ENCODE measurements at places on chromosomes 16 and 17.

DNA sequence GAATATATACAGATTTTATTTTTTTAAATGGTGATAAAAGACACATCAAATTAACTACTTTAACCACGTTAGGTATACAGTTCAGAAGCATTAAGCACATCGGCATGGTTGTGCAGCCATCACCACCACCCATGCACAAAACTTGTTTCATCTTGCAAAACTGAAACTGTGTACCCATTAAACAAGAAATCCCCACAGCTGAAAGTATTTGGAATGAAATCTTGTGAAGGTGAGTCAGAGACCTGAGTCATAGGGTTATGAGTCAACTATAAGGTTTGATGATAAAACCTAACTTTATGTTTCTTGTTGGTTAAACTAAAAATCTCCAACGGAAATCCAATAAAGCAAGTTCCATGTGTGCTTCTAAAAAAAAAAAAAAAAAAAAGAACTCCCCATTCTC, 561.6 kb upstream of the PSMD7 start:
- DNase-seq = no peak

GRCh38 chr16:66983033-66983432, 5.4 kb upstream of the CES4A start:
- no peak for DNase-seq

GRCh38 chr17:27315322-27315721, 21.4 kb downstream of the WSB1 start:
- peak; percentile 69 for DNase-seq

DNA sequence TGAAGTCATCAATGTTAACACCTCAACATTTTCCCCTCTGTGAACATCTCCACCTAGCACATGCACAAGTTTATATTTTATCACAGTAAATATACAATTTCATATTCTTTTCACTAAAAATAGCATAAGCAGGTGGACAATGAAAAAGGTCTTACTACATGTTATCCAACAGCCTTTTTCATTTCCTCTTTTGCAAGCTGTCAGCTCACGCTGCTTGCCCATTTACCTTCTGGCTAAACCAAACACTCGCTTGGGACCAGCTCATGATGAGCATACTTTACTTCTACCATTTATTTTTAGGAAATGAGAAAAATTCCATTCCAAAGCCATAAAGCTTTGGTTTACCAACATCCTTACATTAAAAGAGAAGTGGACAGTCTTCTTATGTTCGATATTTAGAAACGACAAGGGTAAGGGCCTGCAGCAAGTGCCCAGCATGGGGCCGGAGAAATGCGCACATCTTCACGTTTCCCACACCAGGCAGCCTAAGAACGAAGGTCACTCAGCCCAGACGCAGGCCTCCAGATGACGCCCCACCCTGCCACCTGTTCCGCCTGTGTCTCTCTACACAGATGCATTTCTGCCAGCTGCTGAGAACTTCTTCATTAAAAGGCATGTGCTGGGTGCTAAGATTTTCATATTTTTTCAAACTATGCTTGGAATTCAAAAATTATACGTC, 13.9 kb downstream of the SNN start:
- no peak for DNase-seq

DNA sequence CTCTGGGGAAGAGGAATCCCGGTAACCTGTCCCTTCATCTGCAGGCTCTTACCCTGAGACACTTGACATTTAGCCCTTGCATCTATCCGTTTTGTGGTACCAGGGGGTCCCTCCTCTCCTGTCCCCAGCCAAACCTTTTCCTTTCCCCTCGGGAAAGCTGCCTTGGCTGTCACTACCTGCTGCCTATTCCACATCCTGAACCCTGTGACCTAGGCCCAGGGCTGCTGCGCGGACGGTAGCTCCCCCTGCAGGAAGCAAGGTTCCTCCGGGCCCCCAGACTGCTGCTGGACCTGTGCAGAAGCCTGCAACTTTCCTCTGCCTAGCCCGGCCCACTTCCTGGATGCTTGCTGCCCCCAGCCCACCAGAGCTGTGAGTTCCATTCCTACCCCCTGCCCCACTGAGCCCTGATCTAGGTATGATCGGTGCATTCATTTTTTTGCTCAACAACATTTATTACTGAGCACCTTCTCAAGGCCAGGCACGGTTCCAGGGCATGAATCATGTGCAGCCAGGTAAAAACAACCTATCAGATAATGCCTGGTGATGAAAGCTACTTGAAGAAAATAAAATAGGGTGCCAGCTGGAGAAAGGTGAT, 10.5 kb upstream of the ALDOA start:
- no peak for DNase-seq

DNA sequence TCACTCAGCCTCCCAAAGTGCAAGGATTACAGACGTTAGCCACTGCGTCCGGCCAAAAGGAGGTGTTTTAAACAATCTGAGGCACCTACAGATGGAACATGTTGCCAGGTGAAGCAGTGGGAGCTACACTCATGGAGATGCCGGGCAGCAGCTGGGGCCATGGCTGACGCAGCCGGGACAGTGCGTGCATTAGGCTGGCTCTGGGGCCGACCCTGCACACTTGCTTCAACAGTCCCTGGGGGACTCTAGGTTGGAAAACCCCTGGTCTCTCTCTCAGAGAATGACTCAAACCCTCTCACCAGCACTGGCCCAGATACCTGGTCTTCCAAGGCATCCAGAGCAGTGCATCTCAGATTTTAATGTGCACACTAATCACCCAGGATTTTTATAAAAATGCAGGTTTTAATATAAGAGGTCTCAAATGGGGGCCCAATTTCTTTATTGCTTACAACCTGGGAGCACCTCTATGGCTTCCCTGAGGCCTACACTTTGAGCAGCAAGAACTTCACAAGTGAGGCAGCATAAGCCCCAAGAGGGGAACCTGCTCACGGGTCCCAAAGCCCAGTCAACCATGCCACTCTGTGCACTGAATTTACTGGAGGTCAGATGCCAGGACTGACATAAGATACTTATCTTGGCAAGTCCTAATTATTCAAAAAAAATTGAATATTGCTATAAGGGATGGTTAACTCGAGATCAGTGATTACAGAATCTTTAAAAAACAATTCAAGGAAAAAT, 70.8 kb upstream of the TRAP1 start:
- DNase-seq = no peak

All from head of caudate nucleus (tissue), 42 donors.